Panc1 (cell line): ENCODE measurements at places on chromosomes 12 and 14.
A peak's percentile ranks its signal among the peaks of the same experiment; 100 is the strongest.

DNA sequence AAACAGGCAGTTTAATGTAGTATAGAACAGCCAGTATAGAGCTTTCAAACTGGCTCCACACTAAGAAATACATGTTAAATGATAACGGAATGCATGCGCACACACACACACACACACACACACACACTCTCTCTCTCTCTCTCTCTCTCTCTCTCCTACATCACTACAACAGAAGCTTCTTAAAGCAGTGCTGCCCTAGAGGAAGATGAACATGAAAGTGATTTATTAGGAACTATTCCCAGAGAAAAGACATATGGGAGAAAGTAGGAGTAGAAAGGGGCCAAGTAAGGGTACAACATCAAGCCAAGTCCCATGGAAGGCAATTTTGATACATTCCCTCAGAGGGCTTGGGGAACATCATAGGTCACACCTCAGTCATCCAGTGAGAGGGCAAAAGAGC, 16.4 kb upstream of the DHRS4 start:
- H3K27ac ChIP-seq, result no peak overlapping the region
- DNase-seq, result no peak
- H3K4me1 ChIP-seq, result no peaks in the 10 kb centered on the region
- no peaks in the 10 kb centered on the region for H3K36me3 ChIP-seq
- no peaks in the 10 kb centered on the region for H3K27me3 ChIP-seq

GRCh38 chr12:61993734-61994345, 266.4 kb upstream of the USP15 start:
- no peaks in the 10 kb centered on the region for H3K27me3 ChIP-seq
- H3K4me3 ChIP-seq, result no peak overlapping the region
- no peaks in the 10 kb centered on the region for H3K36me3 ChIP-seq
- no peaks in the 10 kb centered on the region for H3K4me1 ChIP-seq
- no peak overlapping the region for H3K27ac ChIP-seq

- DNase-seq, result no peak
- H3K36me3 ChIP-seq, result no peaks in the 10 kb centered on the region
- no peak overlapping the region for H3K4me3 ChIP-seq
- H3K27ac ChIP-seq, result no peak overlapping the region
- no peaks in the 10 kb centered on the region for H3K4me1 ChIP-seq
Observed at GRCh38 chr14:35068238-35069012, 22.4 kb downstream of the FAM177A1 start.

DNA sequence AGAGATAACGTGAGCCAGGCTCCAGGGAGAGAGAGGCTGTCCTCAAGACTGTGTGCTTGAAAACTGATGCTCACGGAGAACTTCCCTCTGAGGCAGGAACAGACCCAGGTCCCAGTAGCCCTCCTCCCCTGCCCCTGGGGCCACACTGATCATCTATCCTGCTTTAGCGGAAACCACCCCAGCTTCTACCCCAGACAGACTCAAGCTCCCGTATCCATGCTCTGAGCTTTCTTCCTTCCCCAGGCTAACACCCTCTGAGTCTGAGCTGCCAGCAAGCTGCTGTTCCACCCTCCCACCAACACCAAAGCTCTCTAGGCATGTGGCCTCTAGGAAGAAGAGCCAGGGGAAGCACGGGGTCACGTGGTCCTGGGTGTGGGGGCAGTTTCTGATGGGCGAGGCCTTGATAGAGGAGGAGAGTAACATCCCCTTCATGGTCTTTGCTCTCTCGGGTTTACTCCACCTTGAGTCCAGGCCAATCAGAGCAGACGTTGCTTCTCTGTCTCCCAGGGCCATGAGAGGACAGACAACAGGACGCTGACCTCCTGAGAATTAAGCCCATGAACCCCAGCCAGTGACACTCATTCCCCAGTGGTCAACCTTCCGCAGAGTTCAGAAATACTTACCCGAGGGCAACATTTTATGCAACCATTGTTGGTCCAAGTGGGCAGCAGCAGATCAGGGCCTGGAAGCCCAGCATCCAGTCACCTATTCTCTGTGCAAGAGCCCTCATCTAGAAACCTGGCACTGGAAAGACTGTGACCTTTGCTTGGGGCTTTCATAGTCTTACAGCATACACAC, 1.4 kb downstream of the PCK2 start:
- H3K4me1 ChIP-seq, result peaks cover 5% of the 10 kb centered on the region; the same call in 1 of the 2 replicates
- H3K4me3 ChIP-seq, result peak overlapping the region; percentile 93
- no peaks in the 10 kb centered on the region; the same call in 1 of the 2 replicates for H3K36me3 ChIP-seq

DNA sequence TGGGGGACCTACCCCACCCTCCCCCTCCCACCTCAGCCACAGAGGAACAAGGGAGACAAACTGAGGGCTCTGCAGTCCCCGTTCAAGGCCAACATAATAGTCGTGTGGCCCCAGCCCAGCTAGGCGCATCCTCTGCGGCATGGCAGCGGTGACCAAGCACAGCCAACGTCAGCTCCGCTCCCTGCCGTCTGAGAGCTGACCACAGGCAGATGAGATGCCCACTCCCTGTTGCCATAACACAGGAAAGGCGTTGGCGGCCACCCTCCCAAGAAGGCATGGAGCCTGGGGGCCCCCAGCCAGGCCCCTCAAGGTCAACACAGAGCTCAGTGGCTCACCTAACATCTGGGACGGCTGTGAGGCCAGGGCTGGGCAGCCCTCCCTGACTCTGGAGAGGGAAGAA, 32.6 kb upstream of the UBC start:
- no peak for DNase-seq
- H3K36me3 ChIP-seq, result peaks cover 2% of the 10 kb centered on the region
- no peak overlapping the region for H3K4me3 ChIP-seq

DNA sequence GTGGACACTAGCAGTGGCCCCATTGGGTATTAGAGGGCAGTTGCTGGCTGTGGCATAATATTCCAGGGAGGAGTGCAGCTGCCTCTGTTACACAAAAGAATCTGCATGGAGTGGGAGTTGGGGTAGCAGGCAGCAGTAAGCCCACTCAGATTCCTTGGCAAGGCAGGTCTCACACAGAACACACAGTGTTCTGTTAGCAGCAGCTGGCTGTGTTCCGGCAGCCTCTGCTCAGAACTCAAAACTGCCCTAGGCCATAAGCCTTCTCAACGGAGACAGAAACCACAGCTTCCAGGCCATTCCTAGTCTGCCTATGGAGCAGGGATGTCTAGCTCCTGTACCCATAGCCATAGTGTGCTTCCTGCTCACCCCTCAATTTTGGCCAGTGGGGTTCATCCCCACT, 1085.4 kb downstream of the SLC6A15 start:
- no peak for DNase-seq
- no peak overlapping the region for H3K27ac ChIP-seq
- no peak overlapping the region for H3K4me3 ChIP-seq
- no peaks in the 10 kb centered on the region for H3K27me3 ChIP-seq
- no peaks in the 10 kb centered on the region for H3K4me1 ChIP-seq
- no peaks in the 10 kb centered on the region for H3K36me3 ChIP-seq

DNA sequence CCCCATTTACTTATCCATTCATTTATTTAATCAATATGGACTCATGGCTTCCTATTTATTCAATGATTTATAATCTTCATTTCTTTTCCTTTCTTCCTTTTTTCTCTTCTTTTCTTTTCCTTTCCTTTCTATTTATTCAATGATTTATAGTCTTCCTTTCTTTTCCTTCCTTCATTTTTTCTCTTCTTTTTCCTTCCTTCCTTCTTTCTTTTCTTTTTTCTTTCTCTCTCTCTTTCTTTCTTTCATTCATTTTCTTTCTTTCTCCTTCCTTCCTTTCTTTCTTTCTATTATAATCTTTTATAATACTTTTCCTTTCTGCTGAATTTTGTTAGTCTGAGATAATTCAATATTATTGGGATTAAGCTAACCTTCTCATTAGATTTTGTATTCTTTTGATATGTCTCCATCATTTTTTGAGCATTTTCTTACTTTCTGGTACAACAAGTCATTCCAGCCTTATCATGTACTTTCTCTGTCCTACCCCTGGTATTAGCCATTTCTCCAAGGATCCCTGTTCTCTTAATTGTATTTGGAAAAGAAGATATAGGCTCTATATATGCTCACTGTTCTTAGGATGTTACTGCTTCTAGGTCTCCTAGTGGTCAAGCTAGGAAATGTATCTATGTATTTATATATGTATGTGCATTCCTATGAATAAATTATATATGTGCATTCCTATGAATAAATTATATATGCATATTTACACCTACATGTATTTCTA, 12.1 kb downstream of the LACRT start:
- H3K36me3 ChIP-seq, result no peaks in the 10 kb centered on the region
- no peaks in the 10 kb centered on the region for H3K4me1 ChIP-seq
- no peak overlapping the region for H3K27ac ChIP-seq
- no peak overlapping the region for H3K4me3 ChIP-seq

DNA sequence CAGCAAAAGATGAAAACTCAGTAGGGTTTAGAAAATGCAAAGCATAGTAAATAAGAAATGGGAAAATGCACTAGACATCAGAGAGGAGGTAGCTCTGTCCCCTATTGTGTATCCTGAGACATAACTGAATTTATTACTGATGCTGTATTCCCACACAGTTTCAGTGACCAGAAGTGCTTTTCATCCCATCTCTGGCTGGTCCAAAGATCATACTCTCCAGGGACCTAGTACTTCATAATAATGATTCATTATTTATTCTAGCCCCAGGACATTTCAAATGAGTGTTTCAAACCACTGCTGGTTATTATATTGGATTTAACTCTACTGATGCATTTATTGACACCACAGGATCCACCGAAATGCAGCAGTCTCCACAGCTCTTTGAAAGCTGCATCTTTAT, 163.3 kb downstream of the PAWR start:
- no peak for DNase-seq
- H3K27me3 ChIP-seq, result no peaks in the 10 kb centered on the region
- peaks cover 8% of the 10 kb centered on the region for H3K4me1 ChIP-seq
- H3K4me3 ChIP-seq, result no peak overlapping the region

DNA sequence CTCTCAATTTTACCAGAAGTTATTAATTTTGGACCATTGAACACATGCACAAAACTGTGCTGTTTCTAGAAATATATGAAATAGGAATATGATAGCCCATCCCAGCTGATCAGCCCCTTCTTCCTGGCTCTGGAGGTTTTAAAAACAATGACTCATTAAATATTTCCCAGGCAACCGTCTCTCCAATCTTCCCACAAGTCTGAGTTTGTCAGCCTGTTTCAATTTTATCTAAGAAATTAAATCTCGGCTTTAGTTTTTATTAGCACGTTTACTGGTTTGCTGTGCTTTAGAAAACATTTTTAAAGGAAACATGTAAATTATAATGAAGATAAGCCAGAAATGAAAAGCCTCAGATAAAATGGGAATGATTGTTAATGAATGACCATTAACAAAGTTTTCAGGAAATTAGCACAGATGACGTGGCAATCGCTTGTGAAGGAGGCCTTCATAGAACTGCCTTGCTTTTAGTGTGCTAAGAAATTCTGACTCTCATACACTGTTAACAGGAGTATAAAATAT, 89.3 kb upstream of the RAP1B start:
- DNase-seq, result no peak
- H3K36me3 ChIP-seq, result no peaks in the 10 kb centered on the region
- H3K4me1 ChIP-seq, result peaks cover 34% of the 10 kb centered on the region
- no peak overlapping the region; the same call in 1 of the 2 replicates for H3K4me3 ChIP-seq
- H3K27ac ChIP-seq, result peak overlapping the region; percentile 97
